ENCODE measurements at places on chromosomes 6 and 20. TPM values are rescaled to one million over a fixed set of nuclear protein-coding genes. Genes with fewer than 3 reads are reported as not detected.

DNA sequence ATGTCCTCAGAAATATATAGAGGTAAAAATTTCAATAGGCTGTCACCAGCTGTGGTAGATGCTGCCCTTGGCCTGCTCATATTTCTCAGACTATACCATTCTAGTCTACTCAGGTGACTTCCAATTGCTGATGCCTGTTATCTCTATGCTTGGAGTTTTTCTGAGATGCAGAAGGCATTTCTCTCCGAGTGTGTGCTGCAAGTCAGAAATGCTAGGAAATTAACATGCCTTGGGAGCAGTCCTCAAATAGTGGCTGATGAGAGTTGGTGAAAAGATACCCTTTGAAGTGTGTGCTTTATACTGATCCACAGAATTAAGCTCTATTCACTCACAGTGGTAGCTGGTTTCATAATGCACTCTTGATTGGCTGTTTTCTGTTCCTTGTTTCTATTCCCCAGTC is 43.2 kb upstream of the PKIB start:
- no peak for DNase-seq

GRCh38 chr6:3825851-3826581 is 23.2 kb upstream of the FAM50B start:
- peak; percentile 94 for DNase-seq

- no peak for DNase-seq
Observed at GRCh38 chr20:54469952-54470351, 5.4 kb upstream of the DOK5 start.

- no peak for DNase-seq
Observed at GRCh38 chr20:33947709-33948295, 45.9 kb upstream of the RALY start.

DNA sequence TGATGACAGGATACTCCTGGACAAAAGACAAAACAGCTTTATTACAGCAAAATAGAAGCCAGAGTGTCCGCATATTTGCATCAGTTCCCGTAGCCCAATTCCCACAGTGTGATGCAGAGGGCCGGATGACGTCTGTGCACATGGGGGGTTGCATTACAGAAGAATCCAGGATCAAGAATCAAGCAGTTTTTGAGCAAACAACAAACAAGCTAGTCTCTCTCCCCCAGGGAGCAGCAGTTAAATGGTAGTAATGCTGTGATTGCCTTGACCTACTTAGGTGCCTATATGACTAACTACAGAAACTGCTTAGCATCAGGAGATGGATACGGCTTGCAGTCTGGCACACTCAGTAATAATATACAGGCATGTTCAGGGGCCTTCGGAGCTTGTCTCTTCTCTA is 3.2 kb upstream of the SDHAF4 start:
- no peak for DNase-seq

GRCh38 chr6:54050750-54051149 is 60.5 kb upstream of the MLIP start:
- no peak for DNase-seq

DNA sequence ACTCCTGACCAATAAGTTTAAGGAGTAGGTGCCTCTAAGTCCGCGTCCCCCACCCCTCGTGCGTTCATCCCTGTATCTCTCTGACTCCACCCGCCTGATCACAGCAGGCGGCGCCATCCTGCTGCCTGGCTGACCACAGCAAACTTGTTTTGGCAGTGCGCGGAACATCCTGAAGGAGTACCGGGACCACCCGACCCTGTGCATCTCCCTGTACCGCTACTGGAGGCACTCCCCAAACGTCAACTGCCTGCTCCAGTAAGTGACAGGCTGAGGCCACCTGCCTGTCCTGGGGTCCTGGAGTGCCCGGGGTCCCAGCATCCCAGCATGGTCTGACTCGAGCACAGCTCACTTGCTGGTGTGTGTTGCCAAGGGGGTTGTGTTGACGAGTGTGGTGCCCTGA is 19.0 kb downstream of the PNLDC1 start:
- no peak for DNase-seq

GRCh38 chr20:57163041-57163440 is 103.4 kb downstream of the BMP7 start:
- no peak for DNase-seq

DNA sequence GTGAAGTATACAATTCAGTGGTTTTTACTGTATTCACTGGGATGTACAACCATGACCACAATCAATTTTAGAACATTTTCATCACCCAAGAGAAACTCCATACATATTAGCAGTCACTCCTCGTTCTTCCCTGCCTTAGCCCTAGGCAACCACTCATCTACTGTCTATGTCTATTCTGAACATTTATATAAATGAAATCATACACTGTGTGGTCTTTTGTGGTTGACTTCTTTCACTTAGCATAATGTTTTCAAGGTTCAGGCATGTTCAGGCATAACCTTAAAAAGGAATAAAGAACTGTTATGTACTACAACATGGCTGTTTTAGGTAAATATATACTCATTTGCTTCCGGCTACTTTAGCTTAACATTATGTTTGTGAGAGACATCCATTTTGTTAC is 37.3 kb downstream of the BLTP3A start:
- DNase-seq, result no peak

- DNase-seq, result no peak
Observed at GRCh38 chr6:160714731-160715316, 12.8 kb downstream of the PLG start.

DNA sequence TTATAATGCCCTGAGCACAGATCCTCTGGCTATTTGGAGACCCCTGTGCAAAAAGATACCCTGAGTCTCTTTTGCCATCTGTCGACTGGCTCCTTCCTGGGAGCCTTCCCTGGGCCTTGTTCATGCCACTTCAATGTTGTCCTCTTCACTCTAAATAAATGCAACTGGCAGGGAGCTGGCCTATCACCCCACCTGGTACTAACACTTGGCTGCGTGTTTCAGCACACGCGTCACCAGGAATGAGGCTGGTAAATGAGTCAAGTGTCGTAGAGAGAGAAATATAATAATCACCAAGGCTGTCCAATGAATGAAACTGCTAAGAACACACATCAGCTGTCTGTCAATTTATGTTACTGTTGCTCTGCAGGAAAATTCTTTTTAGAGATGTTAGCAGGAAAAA is 374.6 kb upstream of the JARID2 start:
- DNase-seq, result no peak

GRCh38 chr6:157013649-157014304 is 236.6 kb downstream of the ARID1B start:
- no peak for DNase-seq

DNA sequence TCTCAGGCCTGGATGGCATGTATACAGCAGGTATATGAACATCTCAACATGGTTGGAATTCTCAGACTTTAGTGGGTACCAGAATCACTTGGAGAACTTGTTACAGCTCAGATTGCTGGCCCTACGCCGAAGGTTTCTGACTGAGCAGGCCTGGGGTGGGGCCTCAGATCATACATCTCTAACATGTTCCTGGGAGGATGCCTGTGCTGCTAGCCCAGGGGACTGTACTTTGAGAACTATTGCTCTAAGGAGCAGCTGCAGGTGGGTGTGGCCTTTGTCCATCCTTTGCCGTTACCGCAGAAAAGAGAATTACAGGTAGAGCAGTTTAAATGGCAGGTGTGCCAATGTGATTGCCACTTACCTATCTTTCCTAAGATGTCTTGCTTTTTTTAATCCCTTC is 310.5 kb upstream of the JAG1 start:
- no peak for DNase-seq

GRCh38 chr20:13349235-13349604 is 128.1 kb downstream of the ISM1 start:
- no peak for DNase-seq

- DNase-seq, result no peak
Observed at GRCh38 chr6:5403609-5404008, 142.3 kb downstream of the FARS2 start.

DNA sequence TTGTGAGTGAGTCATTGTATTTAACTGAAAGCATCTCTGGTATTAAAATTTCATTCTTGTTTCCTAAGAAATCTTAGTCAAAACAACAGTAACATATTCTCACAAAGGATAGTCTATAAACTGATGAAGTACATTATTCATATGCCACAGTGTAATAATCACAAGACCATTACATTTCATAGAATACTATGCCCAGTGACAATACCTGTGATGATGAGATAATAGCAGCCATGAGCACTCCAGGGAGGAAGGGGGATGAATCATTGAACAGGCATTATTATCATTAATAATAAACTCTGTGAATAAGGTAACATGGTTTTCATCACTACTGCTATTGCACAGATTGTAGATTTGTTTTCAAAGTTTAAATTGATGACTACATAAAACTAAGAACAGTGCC is 667.9 kb downstream of the EPM2A start:
- no peak for DNase-seq

GRCh38 chr6:35562060-35562459 is 49.4 kb upstream of the TULP1 start:
- DNase-seq, result no peak

DNA sequence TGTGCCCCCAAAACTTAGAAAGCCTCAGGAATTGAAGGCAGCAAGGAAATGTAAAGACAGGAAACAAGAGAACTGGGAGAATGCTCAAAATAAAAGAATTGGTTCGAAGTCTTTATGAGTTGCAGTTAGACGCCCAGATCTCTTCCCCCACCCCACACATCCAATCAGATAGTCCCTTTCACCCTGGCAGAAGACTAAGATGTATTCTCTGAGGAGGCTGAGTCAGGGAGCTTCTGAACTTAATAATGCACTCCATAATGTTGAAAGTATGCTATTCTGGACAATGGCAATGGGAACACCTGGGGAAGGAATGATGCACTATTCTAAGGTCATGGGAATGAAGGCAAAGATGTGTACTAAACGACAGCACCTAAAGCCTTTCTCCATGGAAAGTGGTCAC is 173.6 kb downstream of the MTFR2 start:
- no peak for DNase-seq

DNA sequence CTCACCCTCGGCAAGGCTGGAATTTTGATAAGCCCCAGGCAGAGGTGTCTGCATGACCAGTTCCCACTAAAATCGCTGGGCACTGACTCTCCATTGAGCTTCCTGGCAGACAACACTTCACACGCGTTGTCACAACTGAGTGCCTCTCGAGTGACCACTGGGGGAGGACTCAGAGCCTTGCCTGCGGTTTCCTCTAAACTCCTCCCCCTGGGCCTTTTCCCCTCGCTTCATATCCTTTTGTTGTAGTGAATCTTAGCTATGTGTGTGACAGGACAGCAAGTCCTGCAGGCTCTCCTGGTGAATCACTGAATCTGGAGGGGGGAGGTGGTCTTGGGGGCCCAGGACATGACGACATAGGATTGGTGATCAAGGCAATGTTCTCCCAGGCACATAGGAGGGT is 670.8 kb downstream of the PRKN start:
- DNase-seq, result peak; percentile 37

GRCh38 chr20:19491241-19491640 is 266.8 kb upstream of the RIN2 start:
- no peak for DNase-seq

Gene ANKRD66
- total RNA-seq, result not detected

Gene RREB1
- 44.8 TPM for total RNA-seq

Gene ADAM33
- total RNA-seq, result 29.0 TPM

Gene VSTM2L
- 5.3 TPM for total RNA-seq

Gene FNDC11
- total RNA-seq, result 2.9 TPM
